Amygdala (tissue), 56 donors: ENCODE measurements at places on chromosomes 7 and 10.
A peak's percentile ranks its signal among the peaks of the same experiment; 100 is the strongest.

DNA sequence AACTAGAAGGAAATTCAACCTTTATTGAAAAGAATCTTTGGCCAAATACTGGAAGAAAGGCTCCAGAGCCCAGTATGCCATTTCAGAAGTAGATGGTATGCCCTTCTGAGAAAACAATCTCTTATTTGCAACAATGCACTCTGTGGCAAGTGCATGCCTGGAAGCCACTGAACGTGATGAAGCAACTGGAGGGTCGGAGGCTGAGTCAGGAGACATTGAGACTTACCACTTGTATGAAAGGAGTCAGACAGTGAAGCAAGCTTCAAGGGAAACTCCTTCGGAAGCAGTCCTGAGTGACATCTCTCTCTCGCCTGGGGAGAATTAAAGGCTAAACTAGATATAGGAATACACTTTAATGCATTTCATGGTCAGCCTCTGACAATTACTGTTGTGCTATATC is 353.7 kb downstream of the NRG3 start:
- no peak for DNase-seq

DNA sequence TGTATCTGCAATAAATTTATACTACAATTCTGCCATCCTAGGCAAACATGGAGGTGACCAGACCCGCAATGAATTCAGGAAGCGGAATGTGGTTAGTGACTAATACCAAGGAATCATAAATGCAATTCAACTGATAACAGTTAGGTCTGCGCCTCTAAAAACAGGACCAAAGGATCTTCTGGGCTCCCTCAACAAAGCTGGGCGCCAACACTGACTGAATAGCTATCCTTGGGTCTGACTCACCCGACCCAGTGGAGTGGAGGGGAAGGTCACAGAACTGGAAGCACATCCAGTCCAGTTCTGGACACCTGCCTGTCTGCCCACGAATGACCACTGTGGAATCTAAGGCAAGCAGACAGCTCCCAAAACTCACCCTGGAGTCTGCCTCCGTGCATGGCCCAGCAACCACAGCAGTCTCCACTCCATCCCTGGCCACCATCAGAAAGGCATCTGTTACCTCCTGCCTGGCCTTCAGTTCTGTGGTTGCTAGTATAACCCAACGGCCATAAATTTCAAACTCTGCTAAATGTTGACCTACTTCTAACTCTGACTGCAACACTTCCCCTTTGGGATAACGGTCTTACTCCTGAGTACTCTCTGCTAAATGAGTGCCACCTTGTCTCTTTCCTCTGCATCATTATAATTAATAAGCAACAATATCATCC is 43.0 kb upstream of the DLX6 start:
- no peak for DNase-seq

DNA sequence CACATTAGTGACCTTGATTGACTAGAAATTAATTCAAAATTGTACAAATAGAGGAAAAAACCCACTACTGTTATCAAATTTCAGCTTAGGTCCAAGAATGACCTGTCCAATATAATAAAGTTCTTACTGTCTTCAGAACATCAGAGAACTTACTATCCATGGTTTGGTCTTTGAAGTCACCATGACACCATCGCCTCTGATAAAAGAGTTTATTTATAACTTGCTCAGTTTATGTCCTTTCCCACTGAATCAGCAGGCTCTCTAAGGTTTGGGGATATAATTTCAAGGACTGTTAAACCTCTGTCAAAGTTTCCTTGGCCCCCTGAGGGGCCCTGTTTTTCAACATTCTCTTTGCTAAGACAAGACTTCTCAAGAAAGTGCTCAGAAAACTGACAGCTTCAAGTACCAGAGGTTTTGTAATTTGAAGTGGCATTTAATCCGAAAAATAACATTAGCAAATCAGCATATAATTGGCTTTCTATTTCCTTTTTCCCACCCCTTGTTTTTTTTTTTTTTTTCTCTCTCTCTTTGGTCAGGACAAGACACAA is 191.7 kb upstream of the FERD3L start:
- DNase-seq: no peak

GRCh38 chr10:114271075-114271778 is 32.2 kb downstream of the VWA2 start:
- DNase-seq: no peak

DNA sequence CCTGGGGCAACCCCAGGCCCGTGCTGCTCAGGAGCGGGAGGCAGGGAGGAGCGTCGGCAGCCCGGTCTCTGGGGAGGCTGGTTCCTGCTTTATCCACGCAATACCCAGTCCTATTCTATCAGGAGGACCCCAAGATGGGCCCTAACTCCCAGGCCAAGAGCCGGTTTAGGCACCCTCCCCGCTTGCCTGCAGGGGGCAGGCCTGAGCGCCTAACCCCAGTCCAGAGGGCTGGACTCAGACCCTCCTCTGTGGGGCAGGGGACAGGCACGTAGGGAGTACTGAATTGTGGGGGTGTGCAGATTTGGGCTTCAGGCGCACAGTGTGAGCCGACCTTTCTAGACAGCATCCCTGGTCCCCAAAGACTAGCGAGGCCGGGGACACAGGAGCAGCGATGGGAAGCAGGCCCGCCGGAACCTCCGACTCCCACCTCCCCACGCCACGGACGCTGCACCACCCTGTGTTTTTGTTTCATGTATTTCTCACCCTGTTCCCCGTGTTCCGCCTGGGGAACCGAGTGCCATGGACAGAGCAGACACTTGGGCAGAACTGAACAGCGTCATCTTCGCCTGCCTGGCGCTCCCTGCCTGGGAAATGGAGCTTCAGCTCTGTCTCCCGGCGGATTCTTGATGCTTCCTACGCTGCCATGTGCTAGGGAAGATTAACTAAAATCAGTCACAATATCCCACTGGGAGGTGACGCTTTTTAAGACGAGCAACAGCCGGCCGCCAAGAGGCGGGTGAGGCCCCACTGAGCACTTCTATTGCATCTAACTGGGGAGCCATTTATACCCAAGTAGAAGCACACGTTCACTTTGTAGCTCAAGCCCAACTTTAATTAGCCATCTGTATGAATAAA is 5.3 kb downstream of the NUDT1 start:
- no peak for DNase-seq

DNA sequence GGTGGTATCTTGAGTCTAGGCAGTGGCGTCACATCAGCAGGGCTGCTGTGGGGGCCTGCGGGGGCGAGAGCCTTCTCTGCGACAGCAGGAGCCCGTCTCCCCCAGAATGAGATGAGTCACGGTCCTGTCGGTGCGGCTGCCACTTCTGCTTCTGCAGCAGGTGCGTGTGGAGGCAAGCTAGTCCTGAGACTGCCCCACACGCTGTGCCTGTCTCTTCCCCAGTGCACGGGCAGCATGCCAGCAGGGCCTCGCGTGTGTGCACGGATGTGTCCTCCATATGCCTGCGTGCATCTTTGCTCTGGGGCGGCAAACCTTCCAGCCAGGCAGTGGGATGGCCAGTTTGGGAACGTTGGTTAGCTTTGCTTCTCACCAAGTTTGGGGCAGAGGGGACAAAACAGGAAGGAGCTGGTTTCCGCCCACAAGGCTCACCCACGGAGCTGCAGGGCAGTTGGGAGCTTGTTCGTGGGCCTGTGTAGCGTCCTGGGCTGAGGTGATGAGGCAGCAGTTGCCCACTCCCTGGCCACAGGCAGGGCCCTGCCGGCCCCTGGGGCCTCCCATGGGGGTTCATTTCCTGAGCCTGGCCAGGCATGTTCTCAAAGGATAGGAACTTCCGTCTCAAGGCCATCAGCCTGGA is 60.8 kb upstream of the PPIF start:
- peak; percentile 59 for DNase-seq
